Ovary (tissue), 10 donors: ENCODE measurements at places on chromosomes 5 and 9. TPM values are rescaled to one million over a fixed set of nuclear protein-coding genes. Genes with fewer than 3 reads are reported as not detected.
A peak's percentile ranks its signal among the peaks of the same experiment; 100 is the strongest.

- DNase-seq = no peak
These were observed 657.5 kb upstream of the WWC1 start for GRCh38 chr5:167633931-167634341.

DNA sequence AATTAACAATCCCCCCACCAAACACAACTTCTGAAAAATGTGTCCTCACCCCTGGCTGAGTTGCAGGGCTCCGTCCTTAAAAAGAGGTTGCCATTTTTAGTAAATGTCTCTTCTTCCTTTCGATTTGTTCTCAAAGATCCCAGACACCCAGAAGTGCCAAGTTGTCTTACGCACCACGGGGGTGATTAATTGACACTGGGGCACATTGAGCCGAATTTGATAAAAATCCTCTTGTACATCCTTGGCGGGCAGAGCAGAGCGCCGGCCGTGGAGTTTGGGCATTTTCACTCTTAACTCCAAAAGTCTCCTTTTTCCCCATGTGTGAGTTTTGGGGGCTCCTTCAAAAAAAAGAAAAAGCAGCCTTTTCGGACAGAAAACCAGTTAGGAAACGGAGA, 4.5 kb downstream of the LMX1B start:
- no peak for DNase-seq

DNA sequence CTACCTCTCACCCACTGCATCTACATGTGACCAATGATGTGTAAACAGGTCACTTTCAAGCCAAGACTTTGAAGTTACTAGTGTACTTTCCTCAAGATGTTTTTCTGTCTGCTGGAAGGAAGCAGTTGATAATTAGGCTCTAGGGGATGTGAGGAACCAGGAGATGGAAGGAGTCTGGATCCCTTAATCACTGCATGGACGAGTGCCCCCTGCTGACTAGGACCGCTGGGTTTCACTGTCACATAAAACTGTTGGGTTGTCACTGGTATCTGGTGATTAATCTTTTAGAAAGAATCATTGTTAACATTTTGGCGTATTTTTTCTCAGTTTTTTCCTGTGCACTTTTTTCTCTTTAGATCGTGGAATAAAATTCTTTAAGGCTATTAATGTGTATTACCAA, 79.5 kb downstream of the SREK1 start:
- no peak for DNase-seq

GRCh38 chr5:90408571-90409317, 812 bp downstream of the CETN3 start:
- no peak for DNase-seq

DNA sequence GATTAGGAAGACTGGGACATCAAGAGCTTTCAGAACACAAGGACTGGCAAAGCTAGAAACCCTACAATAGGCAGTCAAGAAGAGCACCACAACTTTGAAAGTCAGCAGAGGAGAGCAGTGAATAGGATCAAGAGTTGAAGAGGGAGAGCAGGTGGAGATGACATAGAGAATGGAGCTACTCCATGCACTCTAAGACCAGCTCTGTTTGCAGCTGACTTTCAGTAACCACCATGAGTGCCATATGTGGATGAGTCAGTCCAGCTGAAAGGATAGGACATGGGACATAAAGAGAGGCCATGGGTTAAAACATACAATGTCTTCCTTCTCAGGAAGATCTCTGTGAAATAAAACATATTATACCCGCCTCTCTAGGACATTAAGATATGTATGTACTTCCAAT, 289.1 kb upstream of the KLF4 start:
- no peak for DNase-seq

The PCDHA1 gene
- not detected for total RNA-seq

GRCh38 chr9:73132034-73132776, 19.5 kb upstream of the ANXA1 start:
- DNase-seq = peak; percentile 66

The SMIM3 gene
- total RNA-seq = 14.7 TPM

The EIF4E1B gene
- total RNA-seq = not detected

The EGR1 gene
- total RNA-seq = 123 TPM

- no peak for DNase-seq
These were observed 12.3 kb upstream of the KCNIP1 start for GRCh38 chr5:170491479-170491878.

DNA sequence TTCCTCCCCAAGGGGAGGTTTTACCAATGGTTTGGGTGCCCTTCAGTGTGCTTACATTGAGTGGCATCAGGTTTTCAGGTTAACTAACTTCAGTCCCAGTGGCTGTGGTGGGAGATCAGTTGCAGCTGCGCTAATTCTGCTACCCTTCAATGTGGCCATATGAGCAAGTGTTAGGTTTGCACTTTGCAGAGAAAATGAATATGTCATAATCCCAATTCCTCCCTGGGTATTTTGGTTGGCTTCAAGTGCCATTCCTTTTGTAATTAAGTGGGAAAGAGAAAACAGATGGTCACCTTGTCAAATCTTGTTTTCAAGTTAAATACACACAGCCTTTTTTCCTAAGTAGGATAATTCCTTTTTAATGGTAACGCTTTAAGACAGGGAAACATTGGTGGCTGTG, 236.2 kb downstream of the TLE4 start:
- DNase-seq = no peak

The TAF11L8 gene
- total RNA-seq = not detected

The MROH2B gene
- not detected for total RNA-seq

DNA sequence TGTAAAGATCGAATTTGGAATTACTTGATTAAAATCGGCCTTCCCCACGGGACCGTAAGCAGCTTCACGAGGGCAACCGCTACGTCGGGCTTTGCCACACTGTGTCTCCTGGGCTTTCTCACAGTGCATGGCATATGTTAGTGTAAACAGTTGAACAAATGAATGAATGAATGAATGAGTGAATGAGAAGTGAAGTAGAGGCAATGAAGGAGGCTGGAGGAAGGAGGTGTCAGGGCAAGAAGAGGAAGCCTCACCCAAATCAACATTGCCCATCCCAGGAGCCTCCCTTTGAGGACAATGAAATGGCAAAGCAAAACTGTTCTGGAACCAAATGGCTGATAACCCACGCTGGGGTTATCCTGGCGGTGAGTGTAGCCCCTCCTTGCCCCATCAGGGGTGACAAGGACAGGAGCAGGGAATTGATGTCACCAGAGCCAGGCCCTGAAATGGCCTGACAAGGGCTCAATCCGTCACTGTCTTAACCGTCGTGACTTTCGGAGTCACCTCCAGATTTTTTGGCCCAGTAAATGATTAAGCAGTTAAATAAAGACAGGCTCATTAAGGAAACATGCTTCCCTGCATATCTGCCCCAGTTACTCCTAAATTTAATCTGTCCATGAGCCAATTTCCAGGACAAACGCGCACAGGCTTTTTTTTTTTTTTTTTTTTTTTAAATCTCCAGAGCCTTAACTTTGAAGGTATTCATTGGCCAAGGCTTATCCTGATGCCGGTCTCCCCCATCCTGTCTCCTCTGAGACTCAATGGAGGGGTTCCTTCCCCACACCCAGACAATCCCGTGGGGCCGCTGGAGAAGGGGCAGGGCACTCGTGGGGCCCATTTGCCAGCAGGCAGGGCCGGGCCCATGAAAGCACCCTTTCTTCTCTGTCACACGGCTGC, 88.4 kb upstream of the BOD1 start:
- DNase-seq = no peak

GRCh38 chr5:113202746-113203716, 226.4 kb downstream of the DCP2 start:
- DNase-seq = peak; percentile 40

The EFNA5 gene
- 7.7 TPM for total RNA-seq

The HBEGF gene
- total RNA-seq = 5.6 TPM

DNA sequence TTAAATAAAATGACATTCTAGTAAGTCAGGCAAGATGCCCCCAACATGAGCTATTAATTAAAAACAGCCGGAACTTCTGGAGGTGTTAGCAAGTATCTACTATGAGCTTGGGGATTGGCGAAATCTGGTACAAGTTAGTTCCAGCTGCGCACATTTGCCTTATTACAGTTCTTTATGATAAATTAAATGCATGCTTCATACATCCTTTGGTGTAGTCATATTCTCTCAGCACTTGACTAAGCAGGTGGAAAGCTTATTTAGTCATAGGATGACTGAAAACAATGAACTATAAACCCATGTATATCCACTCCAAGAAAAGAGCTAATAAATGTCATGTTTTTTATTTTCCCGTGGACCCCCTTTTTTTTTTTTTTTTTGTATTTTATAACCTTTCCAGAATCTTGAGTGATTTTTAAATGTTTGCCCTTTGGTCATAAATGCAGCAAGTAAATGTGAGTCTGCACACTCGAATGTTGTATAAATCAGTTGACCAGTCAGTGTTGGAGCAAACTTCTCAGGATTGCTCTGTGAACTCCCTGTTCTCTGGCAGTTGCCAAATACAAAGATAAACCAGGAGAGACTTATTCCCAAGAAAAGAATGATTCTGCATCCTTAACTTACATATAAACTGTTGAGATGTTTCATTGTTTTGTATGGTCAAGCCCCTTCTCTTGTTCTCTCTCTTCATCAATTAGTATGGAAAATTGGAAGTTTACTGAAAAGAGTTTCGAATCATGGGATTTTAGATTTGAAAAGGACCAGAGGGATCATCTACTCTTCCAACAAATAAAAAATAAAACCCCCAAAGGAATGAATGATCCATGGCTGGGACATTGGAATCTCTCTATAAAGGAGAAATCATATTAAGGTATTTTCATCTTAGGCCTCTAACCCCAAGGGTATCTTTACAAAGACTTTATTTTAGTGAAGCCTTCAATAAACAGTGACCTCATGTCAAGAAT, 38.3 kb downstream of the PIK3R1 start:
- no peak for DNase-seq

- DNase-seq = peak; percentile 39
These were observed 974 bp downstream of the C9orf40 start for GRCh38 chr9:74951725-74952151.

- no peak for DNase-seq
These were observed 29.3 kb downstream of the ATP6V0E1 start for GRCh38 chr5:173012882-173013281.

GRCh38 chr9:106799152-106799551, 63.8 kb upstream of the ZNF462 start:
- DNase-seq = no peak

The CATSPER3 gene
- 0.63 TPM for total RNA-seq

The SLC22A4 gene
- 2.2 TPM for total RNA-seq

DNA sequence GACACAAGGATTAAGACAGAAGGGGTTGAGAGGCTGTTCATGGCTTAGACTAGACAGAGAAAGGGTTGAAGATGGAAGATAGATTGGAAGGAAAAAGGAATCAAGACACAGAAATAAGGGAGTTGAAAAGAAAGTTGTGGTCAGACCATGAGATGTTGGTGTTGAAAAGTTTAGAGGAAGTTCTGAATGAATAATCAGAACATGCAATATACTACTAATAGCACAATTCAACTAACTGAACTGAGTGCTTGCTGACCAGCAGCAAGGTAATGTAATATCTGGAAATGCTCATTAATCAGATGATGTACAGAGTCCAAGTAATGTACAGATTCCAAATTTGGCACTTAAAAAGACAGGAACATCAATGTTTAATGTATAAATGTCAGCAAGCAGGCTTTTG, 10.6 kb upstream of the NNT start:
- DNase-seq = no peak

The CHMP5 gene
- 45.1 TPM for total RNA-seq

- DNase-seq = no peak
These were observed 74.5 kb upstream of the TBC1D2 start for GRCh38 chr9:98329904-98330303.

DNA sequence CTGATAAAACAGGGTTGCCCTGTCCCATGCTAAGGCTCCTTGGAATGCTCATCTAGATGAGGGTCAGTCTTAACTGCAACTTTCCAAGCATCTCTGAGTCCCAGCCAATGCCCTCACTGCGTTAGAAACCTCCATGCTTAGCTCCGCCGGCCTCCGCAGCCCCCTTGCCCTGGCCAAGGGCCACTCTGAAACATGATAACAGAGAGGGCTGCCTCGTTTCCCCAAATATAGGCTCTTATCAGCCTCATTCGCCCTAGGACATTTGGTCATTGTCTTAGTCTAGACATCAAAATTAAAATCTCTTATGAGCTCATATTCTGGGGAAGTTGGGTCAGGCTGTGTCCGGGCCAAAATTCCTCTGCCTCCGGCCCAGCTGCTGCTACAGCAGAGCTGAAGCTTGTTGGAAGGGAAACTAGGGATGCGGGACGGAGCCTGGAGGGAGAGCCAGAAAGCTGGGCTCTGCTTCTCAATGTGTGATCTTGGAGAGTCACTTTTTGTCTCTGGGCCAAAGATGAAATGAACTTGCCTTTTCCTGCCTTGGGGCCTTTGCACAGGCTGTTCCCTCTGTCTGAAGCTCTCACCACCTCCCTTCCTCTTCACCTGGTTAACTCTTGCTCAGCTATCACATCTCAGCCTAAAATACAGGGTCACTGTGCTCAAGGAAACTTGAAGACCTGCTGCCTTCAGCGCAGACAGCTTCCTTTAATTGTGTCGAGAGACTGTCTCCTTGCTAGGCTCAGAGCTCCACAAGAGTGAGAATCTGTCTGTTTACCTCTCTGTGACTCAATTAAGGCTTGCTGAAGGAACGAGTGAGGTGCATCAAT, 191.3 kb downstream of the RGS3 start:
- DNase-seq = peak; percentile 51

GRCh38 chr5:9428272-9428671, 117.6 kb downstream of the SEMA5A start:
- no peak for DNase-seq

GRCh38 chr5:68404246-68404645, 188.7 kb downstream of the PIK3R1 start:
- no peak for DNase-seq

DNA sequence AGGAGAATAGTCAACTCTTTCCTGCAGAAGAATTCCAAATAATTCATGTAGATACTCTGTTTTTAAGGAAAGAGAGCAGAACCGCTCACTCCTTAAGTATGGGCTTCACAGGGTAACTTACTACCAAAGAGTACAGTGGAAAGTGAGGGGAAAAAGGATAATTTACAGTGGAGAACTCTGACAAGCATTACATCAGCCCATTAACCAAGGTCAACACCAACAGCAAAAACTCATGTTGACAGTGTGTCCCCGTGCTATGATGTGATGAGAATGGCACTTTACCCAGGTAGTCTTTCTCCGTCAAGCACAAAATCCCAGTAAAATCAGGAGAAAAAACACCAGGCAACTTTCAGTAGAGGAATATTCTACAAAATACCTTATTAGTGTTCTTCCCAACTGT, 104.3 kb downstream of the ADCY2 start:
- no peak for DNase-seq

The SPATA31A3 gene
- not detected for total RNA-seq

The B4GALT1 gene
- 118 TPM for total RNA-seq
